ENCODE measurements at places on chromosomes 13 and 19.
A peak's percentile ranks its signal among the peaks of the same experiment; 100 is the strongest.

DNA sequence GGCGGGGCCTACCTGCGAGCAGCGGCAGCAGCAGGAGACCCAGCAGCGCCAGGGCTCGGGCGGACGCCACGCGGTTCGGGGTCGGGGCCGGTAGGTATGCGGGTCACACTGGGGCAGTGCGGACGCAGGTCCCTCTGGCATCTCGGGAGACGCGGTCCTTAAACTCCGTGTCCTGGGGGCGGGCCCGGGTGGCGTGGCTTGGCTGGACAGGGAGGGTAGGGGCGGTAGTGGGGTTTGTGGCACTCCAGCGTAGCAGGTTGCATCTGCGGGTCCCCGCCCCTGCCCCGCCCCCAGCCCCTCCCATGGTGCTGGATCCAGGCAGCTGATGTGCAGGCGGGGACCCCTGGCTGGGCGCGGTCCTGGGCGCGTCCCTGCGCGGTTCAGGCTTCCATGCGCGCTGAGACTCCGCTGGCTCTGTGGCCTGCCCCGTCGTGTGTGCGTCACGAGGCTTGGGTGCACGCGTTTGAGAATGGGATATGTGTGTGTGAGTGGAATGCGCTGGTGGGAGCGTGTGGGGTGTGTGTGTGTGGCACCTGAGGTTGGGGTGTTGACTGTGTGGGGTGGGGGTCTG lies 96.1 kb downstream of the WTIP start:
- no peak for DNase-seq

GRCh38 chr19:8150998-8151766 lies 1.8 kb upstream of the FBN3 start:
- DNase-seq, result no peak

- DNase-seq, result no peak
Measured at GRCh38 chr13:41061914-41062837, 867 bp downstream of the WBP4 start.

- no peak for DNase-seq
Measured at GRCh38 chr19:41233748-41234240, 14.8 kb downstream of the AXL start.

DNA sequence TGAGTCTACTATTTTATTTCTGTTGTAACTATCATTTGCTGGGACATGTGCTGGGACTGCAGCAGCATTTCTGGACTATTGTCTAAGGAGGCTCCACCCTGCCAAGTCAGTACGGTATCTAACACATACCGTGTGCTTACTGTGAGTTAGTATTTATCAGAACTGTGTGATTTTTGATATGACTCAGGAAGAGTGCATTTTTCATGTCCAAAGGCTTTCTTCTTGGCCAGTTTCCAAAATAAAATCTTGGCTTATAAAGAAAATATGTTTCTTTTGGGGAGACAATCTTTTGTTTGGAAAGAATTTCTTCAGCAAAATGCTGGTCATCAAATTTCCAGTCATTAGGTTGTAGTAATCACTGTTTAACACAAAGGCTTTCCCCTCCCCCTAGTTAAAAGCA lies 11.6 kb downstream of the PARP4 start:
- DNase-seq, result peak; percentile 39

DNA sequence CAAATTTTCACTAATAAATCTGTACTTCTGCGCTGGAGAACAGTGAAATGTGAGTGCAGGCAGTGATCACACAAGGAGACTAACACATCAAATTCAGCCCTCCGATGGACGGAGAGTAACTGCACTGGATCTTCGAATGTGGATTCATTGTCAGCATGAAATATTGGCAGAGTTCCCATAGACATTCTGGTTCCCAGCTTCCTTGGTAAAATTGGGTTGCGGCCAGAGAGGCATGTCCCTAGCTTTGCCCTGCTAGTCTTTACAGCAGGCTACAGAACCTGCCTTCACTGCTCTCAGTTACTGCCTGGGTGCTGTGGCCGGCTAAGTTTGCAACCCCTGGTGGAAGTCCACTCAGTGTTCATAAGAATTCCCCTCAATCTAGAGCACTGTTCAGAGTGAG lies 32.3 kb upstream of the UQCRFS1 start:
- DNase-seq, result no peak

GRCh38 chr13:99465454-99465853 lies 35.8 kb upstream of the TM9SF2 start:
- no peak for DNase-seq

DNA sequence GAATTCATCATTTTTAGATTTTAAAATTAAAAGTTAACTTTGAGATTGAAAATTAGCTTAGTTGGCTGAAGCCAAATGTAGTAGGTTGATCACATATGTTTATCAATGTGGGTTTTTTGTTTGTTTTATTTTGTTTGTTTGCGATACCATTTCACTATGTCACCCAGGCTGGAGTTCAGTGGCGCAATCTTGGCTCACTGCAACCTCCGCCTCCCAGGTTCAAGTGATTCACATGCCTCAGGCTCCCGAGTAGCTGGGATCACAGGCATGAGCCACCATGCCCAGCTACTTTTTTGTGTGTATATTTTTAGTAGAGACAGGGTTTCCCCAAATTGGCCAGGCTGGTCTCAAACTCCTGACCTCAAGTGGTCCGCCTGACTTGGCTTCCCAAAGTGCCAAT lies 665.7 kb upstream of the SLC10A2 start:
- DNase-seq, result no peak

- peak; percentile 84 for DNase-seq
Measured at GRCh38 chr13:113490496-113491417, at the start of gene DCUN1D2. TSS of gene DCUN1D2 (minus strand) at chr13:113490711. CDS start at chr13:113490669, 42 bp downstream.

- peak; percentile 25 for DNase-seq
Measured at GRCh38 chr19:57282011-57282643, 1.8 kb downstream of the ZNF460 start.

- DNase-seq, result peak; percentile 89
Measured at GRCh38 chr19:15463861-15464371, 428 bp downstream of the RASAL3 start.

DNA sequence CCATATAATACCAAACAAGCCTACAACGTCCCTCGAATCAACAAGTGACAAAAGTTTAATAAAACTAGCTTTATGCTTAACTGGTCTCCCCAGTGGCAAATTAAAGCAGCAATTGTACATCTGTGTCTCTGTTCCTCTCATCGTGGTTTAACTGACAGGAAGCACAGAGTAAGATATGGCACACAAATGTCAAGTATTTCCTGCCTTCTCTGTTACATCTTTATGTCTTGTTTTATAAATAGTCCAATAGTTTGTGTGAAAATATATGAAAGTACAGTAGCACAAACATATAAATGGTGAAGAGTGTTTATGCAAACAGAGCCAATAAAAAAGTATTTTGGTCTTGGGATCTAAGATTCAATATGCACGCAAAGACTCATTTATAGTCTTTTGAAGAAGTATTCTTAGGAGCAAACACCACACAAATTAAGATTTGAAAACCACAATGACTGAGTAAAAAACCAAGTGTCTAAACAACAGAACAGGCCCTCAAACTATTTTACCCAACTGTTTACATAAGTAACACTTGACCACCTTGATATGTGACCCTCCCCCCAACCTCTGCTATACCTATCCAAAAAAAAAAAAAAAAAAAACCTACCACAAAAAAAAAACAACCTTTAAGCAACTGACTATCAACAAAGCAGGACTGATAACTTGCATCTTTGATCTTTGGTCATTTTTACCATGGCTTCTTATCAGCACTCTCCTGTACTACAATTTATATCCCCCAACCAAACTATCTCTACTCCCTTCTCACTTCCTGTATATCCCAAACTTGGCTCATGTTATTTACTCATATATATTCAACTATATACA lies 14.0 kb downstream of the ELF1 start:
- DNase-seq, result peak; percentile 83

- no peak for DNase-seq
Measured at GRCh38 chr13:24233351-24233901, 72.9 kb downstream of the SPATA13 start.

GRCh38 chr19:14150041-14150769 lies 13.8 kb upstream of the ASF1B start:
- no peak for DNase-seq

DNA sequence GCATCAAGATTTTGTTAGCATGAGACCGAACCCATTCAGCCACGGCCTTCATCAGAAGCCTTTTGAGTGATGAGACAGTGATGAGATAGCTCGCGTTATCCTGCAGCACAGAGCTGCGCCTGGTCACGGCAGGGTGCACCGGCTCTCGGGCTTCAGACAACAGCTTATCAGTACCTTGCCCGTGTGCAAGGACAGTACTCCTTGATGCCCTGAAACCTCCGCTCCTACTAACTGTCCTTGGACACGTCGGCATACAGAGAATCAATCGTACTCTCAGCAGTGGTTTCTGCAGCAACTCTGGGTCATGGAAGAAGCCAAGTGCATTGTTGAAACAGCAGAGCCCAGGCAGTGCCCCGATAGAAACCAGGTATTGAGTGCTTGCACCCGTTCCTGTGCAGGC lies 40.7 kb downstream of the IRS2 start:
- DNase-seq, result no peak

- DNase-seq, result no peak
Measured at GRCh38 chr13:71613066-71613745, 253.8 kb downstream of the DACH1 start.

GRCh38 chr19:8484331-8484894 lies 18.0 kb downstream of the PRAM1 start:
- no peak for DNase-seq

DNA sequence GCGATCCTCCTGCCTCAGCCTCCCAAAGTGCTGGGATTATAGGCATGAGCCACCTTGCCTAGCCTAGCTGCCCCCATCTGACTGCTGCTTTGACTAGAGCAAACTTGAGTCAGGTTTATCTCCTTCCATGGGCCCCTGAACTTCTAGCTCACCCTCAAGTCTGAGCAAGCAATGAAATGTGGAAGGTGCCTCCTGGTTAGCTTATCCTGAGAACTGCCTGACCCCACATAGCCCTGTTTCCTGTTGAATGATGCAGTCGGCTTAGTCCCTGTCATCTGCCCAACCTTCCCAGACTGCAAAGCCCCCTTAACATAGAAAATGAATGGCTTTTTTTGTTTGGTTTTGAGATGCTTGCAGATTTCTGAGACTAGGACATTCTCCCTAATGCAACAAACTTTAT lies 8.9 kb upstream of the TMEM160 start:
- no peak for DNase-seq

DNA sequence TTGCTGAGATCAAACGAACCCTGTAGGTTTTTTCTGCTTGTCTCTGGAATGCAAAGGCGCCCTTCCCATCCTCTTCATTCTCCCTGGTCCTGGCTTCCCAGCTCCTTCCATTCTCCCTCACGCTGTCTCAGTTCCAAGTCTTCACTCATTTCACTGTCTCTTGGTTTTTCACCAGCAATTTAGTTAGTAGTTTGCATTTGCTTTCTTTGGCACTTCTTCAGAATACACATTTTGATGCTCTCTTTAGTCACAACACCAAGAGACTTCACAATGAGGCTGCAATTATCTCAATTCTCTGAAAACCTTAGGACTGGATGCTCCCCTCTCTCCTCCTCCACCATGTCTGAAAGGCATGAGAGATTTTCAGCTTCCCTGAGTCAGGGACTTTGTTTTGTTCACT lies 470.7 kb downstream of the FGF14 start:
- DNase-seq, result no peak

GRCh38 chr19:19257137-19257536 lies 16.0 kb downstream of the TM6SF2 start:
- DNase-seq, result no peak

DNA sequence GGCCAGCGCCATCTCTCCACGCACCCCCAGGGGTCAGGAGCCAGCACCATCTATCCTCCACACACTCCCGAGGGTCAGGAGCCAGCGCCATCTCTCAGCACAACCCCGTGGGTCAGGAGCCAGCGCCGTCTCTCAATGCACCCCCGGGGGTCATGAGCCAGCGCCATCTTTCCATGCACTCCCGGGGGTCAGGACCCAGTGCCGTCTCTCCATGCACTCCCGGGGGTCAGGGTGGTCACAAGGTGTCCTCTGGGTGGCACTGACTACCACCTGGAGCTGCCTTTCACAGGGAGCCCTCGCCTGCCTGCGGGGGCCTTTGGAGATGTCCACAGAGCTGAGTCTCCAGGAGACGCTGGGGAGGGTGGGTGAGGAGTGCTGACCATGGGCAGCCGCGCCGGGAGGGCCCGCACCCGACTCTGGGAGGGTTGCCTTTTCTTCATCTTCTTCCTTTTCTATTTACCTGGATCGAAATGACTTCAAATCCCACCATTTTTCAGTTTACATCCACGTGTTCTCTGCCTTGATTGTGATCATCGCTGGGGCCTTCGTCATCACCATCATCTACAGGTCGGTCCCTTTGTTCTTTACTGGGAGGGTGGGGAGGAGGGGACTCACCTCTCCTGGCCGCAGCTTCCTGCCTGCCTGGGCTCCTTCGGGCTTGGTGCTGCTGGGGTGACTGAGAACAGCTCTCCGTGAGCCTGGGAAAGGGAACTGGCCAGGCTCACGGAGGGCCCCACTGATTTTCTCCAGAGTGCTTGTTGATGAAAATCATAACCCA lies 19.1 kb downstream of the TEX29 start:
- no peak for DNase-seq

Measured in activated CD4-positive, alpha-beta T cell treated with anti-CD3 and anti-CD28 coated beads, Interleukin-2, Interleukin-4, amounts not matched to agents 100 ng/mL and 50 ng/mL, durations not matched to agents 16 hours and 8 hours (primary cell).